ENCODE measurements at places on chromosomes 11 and 22.

DNA sequence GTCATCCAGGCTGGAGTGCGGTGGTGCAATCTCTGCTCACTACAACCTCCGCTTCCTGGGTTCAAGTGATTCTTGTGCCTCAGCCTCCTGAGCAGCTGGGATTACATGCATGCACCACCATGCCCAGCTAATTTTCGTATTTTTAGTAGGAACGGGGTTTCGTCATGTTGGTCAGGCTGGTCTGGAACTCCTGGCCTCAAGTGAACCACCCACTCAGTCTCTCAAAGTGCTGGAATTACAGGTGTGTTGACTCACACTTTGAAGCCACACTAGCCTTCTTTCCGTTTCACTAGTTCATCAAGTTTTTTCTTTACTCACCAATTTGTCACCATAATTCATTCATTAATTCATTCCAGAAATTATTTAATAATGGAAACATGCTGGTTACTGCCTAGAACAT lies 298.4 kb upstream of the MTNR1B start:
- no peak for DNase-seq

DNA sequence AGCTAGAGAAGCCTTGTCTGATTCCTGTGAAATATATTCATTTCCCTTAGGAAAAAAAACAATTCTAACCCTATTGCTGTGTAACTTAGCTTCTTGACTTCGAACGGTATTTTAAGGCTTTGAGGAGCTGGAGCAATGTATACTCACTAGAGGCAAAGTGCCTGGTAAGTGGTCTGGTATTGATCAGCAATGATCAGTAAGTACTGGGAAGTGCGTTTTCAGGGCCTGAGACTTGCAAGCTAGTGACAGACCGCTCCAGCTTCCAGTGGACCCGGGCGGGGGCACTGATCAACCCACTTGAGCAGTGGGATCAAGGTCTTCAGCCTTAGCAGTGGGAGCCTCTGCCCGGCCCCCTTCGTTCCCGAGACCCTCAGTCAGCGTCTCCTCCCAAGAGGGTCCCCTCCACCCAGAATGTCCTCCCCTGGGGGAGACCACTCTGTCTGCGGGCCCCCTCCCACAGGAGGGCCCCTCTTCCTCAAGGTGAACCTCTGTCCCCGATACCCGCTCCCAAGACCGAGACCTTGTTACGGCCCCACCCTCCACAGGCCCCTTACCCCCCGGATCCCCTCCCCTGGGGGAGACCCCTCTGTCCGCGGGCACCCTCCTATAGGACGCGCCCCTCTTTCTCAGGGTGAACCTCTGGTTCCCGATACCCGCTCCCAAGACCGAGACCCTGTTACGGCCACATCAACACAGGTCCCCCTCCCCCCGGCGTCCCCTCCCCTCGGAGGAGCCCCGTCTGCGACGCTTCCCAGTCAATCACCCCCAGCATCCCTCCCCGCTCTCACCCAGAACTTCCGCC lies 452 bp upstream of the ATXN10 start:
- no peak for DNase-seq

GRCh38 chr11:107251298-107251697 lies 206.3 kb downstream of the CWF19L2 start:
- DNase-seq = no peak

DNA sequence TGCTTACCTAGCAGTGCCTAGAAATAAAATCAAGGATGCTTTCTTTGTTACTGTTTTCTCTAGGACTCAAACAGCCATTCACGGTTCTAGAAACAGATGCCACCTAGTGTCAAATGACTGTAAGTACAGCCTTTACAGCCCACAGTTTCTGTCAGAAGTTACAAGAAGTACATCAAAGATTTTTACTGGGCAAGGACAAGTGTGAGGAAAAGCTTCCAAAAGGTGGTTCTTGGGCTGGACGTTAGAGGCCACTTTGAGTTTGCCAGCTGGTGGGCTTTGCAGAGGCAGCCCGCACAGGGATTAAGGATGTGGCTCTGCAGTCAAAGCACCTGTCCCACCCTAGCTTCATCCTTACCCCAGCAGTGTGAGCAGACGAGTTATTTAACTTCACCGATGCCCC lies 6.9 kb downstream of the KMT5B start:
- peak; percentile 72 for DNase-seq

DNA sequence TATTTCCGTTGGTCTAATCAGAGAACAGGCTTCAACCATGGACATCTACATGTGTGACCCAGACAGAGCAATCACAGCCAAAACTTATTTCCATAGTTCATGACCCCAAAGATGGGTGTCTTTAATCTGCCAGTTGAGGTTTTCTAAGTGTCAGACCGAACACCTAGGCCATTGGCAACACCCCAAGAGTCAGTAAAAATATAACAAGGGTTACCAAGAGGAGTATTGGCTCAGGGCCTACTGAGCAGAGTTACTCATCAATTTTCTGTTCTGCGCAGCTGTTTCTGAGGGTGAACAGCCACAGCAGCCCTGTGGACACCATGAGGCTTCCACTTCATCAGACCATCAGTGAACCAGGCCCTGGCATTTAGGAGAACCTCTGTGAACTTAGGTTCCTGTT lies 18.8 kb downstream of the GUCD1 start:
- no peak for DNase-seq

- no peak for DNase-seq
Observed at GRCh38 chr11:96187822-96188221, 155.2 kb downstream of the MAML2 start.

DNA sequence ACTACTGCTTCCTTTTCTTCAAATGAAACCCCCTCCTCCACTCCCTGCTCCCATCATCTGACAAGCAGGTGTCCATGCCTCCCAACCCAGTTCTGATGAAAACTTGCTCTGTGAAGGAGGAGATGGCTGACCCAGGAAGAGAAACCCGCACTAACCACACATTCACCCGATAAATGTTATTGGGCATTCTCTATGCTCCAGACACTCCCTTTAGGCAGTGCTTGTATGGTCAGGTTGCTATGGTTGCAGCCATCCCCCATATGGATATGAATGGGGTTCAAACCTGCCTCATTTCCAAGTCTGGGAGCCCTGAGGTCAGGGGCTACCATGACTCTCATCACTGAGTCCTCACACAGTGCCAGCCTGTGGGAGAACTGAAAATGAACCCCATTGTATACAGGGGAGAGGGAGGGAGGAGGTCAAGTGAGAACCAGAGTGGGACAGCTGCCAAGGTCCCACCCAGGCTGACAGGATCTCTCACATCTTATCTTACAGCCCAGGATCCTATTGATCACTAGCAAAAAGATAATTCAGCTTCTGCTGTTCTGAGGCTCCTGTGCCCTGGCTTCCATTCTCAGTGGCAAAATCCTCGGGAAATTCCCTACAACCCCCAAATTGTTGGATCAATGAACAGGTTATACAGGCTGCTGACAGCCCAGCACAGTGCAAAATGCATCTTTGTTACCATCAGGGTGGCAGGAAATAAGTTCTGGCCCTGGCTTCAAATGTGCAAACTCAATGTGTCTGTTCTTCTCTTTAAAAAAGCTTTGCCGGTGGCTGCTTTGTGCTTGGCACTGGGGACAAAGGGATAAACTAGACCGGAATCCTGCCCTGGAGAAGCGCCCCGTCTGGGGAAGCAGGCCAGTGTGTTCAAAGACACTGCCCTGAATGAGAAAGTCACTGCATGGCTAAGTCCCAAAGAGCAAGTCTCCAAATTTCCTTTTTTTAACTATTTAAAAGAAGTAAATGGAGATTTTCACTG lies 22.7 kb upstream of the ACER3 start:
- no peak for DNase-seq

- DNase-seq = no peak
Observed at GRCh38 chr11:20050551-20051333, 109.5 kb downstream of the DBX1 start.

GRCh38 chr22:45942787-45943493 lies 34.0 kb downstream of the WNT7B start:
- DNase-seq = no peak

- DNase-seq = no peak
Observed at GRCh38 chr11:126548581-126549550, 193.4 kb downstream of the ST3GAL4 start.

- DNase-seq = no peak
Observed at GRCh38 chr11:75954039-75954438, 139.0 kb downstream of the UVRAG start.

GRCh38 chr22:35488513-35488912 lies 52.1 kb upstream of the RASD2 start:
- DNase-seq = no peak

GRCh38 chr11:72239313-72239848 lies 4.6 kb downstream of the PHOX2A start:
- no peak for DNase-seq

DNA sequence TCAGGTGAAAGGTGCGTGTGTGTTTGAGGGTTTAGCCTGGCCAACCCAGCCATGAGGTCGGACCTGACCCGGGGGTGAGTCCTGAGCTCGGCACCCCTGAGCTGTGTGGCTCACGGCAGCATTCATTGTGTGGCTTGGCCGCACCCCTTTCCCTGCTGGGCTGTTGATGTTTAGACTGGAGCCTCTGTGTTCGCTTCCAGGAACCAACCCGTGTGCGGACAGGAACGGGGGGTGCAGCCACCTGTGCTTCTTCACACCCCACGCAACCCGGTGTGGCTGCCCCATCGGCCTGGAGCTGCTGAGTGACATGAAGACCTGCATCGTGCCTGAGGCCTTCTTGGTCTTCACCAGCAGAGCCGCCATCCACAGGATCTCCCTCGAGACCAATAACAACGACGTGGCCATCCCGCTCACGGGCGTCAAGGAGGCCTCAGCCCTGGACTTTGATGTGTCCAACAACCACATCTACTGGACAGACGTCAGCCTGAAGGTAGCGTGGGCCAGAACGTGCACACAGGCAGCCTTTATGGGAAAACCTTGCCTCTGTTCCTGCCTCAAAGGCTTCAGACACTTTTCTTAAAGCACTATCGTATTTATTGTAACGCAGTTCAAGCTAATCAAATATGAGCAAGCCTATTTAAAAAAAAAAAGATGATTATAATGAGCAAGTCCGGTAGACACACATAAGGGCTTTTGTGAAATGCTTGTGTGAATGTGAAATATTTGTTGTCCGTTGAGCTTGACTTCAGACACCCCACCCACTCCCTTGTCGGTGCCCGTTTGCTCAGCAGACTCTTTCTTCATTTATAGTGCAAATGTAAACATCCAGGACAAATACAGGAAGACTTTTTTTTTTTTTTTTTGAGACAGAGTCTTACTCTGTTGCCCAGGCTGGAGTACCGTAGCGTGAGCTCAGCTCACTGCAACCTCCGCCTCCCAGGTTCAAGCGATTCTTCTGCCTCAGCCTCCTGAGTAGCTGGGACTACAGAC lies 53.9 kb upstream of the PPP6R3 start:
- no peak for DNase-seq

- DNase-seq = no peak
Observed at GRCh38 chr11:131371791-131372104, 1.3 kb downstream of the NTM start.

DNA sequence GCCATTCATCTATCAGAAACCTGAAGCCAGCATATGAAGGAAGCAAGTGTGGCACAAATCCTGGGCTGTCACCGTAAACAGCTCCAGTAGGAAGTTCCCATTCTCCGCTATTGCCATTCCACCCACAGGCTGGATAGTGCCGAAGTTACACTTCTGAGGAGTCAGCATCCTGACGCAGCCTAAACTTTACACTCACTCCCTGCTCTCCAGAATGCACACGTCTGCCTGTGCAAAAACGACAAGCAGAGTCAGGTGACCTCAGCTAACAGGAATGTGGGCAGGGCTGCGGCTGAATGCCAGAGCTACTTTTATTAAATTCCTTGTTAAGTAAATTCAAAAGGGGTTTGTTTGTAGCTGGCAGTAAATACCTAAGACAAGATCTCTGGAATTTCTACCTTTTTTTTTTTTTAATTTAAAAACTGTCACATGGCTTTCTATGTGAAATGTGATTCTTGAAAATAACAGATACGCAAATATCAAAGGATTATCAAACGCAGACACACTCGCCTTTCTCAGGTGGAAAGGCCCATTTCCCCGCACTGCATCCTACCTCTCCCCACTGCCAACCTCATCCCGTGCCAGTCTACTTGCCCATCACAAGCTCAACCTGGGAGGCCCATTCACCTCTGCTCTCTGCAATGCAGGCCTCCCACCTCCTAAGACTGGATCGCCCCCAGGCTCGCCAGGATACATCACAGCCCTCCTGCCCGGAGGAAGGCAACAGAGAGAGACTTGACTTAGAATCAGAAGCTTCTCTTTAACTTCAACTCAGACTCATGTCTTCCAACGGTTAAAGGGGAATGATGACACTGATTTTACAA lies 33.5 kb downstream of the NFRKB start:
- no peak for DNase-seq

- no peak for DNase-seq
Observed at GRCh38 chr11:119832202-119832935, 103.4 kb upstream of the NECTIN1 start.

- DNase-seq = no peak
Observed at GRCh38 chr11:11520231-11521015, 101.4 kb downstream of the GALNT18 start.

- DNase-seq = no peak
Observed at GRCh38 chr22:28902490-28902889, 19.1 kb downstream of the ZNRF3 start.

DNA sequence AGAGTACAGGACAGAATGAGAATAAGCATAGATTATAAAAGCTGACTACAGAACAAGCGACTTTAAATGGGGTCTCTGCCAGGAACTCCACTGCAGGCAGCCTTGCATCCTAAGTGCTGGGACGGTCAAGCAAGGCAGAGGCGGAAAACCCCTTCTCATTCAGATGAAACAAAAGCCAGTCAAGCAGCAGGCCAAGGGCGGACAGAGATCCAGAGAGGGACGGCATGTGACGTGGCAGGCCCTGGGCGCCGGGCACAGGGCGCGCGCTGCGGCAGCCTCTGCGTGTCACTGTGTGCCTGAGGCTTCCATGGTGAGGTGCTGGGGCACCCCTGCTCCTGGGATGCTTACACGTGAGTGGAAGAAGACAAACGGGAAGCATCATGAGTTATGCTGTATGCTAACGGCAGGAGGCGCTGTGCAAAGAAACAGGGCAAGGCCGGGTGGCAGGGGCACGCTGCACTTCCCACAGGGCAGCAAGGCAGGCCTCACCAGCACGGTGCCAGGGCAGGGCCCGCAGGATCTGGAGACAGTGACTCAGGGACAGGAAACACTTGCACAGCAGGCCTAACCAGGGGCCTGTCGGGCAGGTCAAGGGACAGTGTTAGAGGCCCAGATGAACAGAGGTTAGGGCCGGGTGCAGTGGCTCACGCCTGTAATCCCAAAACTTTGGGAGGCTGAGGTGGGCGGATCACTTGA lies 6.2 kb downstream of the TOLLIP start:
- no peak for DNase-seq

GRCh38 chr11:61541598-61541997 lies 33.0 kb downstream of the LRRC10B start:
- DNase-seq = no peak

DNA sequence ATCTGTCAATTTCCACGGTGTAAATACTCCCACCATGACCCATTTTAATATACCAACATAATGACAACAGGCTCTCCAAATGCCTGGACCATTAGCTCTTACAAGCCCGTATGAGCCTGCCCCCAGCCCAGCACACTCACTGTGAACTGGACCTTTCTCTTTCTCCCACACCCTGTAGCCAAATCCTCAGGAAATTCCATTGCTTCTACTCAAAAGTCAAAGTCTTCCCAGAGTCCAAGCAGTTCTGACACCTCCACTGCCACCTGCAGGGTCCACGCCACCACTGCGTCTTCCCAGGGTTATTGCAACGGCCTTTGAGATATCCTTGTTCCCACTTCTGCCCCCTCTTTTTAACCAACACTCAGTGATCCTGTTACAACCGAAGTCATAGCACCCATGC lies 110.1 kb upstream of the ASPHD2 start:
- DNase-seq = no peak

- no peak for DNase-seq
Observed at GRCh38 chr11:18265949-18266348, at the start of gene SAA1. TSS of gene SAA1 (plus strand) at chr11:18266264. CDS start at chr11:18266888, 624 bp downstream.

- DNase-seq = no peak
Observed at GRCh38 chr22:38835888-38836301, 7.9 kb downstream of the NPTXR start.

GRCh38 chr22:43001271-43002201 lies 13.4 kb downstream of the PACSIN2 start:
- no peak for DNase-seq
